Fibroblast of villous mesenchyme (primary cell): ENCODE measurements at places on chromosomes 12 and 14. TPM values are rescaled to one million over a fixed set of nuclear protein-coding genes. Genes with fewer than 3 reads are reported as not detected.

GYS2 gene
- total RNA-seq: not detected in 2 replicates

CIROP gene
- not detected in 2 replicates for total RNA-seq

IPO8 gene
- total RNA-seq: 26.7 and 35.4 TPM in 2 replicates

POTEM gene
- total RNA-seq: not detected in 2 replicates

REM2 gene
- total RNA-seq: under 0.01 and 0.43 TPM in 2 replicates

AEBP2 gene
- total RNA-seq: 14.8 and 23.7 TPM in 2 replicates

CCDC177 gene
- total RNA-seq: not detected in 2 replicates

DNA sequence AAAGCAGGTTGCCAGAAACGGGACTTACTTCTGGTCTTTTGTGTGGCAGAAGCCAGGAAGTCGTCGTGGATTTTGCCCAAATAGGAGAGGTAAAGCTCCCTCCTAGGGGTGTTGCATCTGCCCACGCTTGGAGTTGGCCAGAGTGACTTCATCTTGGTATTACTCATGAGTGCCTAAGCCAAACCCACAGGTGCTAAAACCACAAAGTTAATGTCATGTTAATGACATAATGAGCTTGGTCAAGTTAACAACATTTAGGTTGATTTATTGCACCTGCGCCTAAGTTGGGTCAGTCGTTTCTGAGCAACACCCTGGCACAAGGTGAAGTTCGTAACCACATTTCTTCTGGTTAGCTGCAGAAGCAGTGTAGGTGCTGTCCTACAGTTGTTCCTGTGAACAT lies 225.2 kb downstream of the FUT8 start:
- no peak for DNase-seq

DNA sequence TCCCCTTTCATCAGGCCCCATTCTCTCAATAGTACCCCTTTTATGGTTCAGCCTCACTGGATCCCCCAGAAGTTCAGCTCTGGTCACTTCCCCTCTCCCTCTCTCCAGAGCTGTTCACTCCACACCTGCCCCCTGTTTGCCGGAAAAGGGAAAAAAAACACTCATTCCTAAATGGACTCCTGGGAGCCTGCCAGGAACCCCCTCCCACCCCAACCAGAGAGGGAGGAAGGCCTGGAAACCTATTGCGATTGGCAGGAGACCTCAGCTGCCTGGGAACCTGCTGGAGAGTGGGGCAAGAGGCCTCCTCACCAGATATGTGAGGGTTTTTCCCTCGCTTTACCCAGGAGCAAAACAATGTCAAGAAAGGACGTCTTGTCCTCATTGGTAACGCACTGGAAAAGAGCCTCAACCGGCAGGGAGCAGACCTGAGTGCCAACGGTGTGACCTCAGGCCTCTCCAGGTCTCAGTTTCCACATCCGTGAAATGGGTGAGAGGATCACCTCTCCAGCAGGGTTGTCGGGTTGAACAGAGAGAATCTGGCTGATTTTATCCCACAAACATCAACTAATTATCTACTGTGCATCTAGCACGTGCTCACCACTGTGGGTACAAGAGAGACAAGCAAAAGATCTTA lies 4.6 kb downstream of the DTX1 start:
- DNase-seq: no peak

- DNase-seq: no peak
Measured at GRCh38 chr12:74985293-74985985, 224.2 kb downstream of the KCNC2 start.

GRCh38 chr12:110661337-110661972 lies 27.5 kb downstream of the HVCN1 start:
- no peak for DNase-seq

DNA sequence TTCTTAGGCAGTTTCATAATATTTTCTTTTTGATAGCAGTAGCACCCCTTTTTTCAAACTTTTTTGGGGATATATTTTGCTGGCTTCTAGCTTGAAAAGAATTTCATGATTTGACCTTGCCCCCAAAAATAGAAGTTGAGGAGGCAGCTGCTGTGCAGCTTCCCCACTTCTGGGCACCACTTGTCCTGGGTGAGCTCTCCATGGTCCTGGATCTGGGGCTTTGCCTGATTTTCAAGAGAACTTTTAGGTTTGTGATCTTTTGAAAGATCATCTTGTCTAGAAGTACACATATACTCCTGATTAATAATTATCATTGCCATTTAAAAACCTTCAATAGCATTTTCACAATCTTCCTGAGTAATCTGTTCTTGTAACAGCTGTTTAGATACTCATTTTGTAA lies 271.6 kb downstream of the NPAS3 start:
- peak; percentile 38 for DNase-seq

- no peak for DNase-seq
Measured at GRCh38 chr14:103433916-103434563, 48.8 kb downstream of the MARK3 start.

- no peak for DNase-seq
Measured at GRCh38 chr12:122884860-122885259, 11.1 kb downstream of the VPS37B start.

DNA sequence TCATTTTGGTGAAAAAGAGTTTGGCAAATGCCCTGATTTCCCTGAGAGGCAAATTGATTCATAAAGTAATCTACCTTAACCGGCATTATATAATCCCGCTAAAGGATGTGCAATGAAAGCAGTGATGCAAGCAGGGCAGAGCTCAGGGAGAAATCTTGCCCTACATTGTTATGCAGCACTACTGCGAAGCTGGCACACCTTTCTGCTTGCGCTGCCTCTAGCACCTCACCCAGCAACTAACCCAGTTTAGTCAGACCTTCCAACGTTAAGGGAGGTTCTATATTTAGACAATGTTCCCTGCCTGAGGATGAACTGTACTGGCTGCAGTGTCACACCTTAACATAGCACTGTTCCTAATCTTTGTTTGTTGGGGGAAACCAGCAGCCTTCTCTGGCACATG lies 60.8 kb upstream of the CCDC196 start:
- DNase-seq: no peak

DNA sequence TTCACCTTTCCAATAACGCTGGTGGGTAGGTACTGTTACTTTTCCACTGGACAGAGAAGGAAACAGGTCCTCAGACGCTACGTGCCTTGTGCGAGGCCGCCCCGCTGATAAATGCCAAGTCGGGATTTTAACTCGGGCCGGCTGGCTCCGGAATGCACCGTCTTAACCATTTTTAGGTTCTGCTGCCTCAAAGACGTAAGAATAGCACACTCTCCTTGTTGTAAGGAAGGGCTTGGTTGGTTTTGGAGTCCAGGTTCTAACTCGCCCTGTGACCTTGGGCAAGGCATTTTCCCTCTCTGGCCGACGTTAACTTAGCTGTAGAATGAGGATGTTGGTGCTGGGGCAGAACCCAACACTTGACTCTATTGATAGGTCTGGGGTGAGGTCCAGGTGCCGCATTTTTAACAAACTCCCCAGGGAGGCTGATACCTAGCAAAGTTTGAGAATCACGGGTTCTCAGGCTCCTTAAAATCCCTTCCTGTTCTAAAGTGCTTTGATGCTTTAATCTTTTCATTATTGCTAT lies 814 bp downstream of the ANKRD13A start:
- DNase-seq: peak; percentile 53

DNA sequence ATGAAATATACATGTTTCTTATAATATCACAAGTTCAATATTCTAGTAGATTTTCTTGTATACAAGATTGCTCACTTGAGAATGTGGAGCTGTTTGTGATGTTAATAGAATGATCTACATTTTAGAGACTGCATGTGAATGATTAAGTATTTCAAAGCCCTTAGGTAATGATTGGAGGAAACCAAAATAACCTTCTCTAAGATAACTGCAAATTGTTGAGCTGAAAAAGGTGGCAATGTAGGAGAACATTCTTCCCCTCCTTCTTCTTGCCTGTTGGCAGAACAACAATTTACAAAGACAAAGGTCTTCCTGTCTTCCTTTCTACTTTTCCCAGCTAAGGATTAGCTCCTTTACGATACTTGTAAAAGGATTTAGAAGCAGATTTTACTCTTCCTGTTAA lies 2.0 kb upstream of the CLEC6A start:
- DNase-seq: no peak

DNA sequence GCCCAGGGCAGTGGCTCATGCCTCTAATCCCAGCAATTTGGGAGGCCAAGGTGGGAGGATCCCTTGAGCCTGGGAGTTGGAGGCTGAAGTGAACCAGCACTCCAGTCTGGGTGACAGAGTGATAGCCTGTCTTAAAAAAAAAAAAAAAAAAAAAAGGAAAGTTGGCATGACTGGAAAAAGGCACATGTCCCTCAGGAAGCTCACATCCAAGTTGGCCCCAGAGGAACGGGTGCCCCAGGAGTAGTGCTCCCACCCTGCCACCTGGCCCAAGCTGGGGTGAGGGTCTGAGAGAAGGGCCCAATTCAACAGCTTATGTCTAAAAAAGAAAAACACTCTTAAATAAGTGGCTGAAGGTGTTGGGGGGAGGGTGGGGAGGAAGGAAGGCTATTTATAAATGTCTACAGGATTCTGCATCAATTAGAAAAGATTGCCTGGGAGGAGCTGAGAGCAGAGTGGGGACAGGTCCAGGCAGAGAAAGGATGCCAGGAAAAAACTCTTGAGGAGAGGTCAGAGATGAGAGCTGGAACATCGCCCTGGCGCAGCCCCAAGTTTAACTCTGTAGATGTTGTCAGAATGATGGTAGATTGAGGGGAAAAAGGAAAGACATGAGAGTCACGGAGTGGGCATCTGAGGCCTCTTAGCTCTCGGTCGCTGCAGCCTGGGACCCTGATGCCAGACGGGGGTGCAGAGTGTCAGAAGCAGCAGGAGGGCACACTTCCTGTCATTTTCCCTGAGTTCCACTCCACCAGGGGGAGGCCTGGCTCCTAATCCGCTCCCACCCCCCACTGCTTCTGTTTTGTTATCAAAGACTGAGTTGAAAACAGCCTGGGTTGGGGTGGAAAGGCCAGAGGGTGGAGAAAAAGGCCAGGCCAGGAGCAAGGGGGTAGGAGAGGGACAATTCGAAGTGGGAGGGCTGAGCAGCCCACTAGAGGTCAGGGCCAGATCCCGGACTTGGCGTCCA lies 7.3 kb downstream of the SPRYD3 start:
- DNase-seq: no peak

- DNase-seq: peak; percentile 38
Measured at GRCh38 chr12:25242981-25243679, 7.6 kb downstream of the KRAS start.

DNA sequence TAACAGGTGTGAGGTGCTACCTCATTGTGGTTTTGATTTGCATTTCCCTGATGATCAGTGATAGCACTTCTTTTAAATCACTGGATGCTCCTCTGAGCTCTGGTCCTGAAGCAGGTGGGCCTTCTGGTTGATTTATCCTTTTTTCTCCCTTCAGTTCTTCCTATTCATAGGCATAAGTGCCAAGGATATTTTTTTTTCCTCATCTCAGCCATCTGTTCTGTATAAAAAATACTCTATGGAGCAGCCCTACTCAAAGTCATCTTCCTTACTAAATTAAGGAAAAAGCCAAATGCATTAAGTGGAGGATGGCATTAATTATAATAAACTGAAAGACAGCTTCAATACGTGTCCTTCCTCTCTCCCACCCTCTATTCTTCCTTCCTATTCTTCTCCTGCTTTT lies 18.4 kb downstream of the SPIC start:
- no peak for DNase-seq

DNA sequence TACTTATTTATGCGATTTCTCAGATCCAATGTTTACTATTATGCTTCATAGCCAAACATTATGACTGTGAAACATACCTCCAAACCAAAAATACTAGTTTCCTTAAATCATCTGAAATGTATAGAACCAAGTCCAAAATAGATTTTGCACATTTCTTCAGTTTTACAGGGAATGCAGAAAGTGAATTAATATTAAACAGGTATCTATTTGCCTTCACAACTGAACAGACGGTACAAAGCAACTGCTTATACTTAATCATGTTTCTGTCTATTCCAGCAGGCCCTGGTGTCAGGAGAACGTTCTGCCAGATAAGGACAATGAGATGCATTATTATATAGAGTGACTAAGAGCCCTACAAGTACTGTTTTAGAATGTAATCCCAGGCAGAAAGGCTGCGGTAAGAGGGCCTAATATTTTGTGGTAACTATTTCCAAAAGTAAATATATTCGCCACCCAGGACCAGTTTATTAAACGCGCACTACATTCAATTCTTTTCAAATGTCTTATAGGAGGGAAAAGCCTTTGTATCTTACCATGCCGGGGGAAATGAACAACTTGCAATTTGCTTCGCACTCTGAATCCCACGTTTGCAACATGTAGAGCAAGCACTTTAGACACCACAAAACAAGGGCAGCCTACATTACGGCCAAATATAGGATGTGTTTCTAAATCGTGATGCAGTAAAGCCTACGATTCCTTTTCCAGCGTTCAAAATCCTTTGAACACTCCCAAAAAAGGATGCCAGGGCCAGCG lies 1.5 kb downstream of the CORO1C start:
- DNase-seq: peak; percentile 59

DNA sequence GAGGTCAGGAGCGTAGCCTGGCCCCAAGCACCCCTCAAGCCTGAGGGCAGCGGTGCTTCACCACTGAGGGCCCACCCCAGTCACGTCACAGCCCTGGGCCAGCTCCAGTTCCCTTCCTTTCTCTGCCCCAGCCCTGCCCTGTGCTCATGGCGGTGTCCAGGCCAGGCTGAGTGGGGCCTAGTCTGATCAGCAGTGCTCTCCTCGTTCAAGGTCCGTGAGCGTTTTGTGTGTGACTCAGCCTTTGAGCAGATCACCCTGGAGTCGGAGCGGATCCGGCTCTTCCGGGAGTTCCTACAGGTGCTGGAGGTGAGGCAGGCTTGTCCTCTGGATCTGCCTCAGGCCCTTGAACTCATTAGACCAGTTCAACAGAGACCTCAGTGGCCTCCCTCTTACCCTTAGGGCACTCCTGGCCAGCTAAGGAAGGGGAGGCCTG lies 19.0 kb downstream of the PRPF40B start:
- DNase-seq: no peak

- no peak for DNase-seq
Measured at GRCh38 chr14:95238487-95239298, 81.0 kb downstream of the CLMN start.

DNA sequence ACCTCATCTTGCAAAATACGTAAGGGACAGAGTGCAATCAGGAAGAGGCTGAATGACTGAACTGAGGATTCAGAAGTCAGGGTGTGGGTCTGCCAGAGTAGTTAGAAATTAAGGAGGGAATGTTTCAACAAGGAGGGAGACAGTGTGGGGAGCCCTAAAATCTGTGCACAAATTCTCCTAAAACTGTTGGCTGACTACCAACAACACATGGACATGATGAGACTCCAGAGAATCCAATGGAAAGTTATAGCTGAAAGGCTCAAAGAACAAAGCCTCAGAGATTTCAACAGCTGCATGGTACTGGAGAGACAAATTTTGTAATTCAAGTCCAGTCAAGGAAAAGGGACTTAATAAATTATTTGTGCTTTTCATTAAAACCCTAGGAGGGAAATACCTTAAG lies 36.1 kb upstream of the NEDD1 start:
- no peak for DNase-seq

GRCh38 chr12:22684140-22685118 lies 59.5 kb downstream of the ETNK1 start:
- DNase-seq: peak; percentile 67
